Forelimb muscle (tissue), 1 donor: ENCODE measurements at places on chromosomes 6 and 20. TPM values are rescaled to one million over a fixed set of nuclear protein-coding genes. Genes with fewer than 3 reads are reported as not detected.

- no peak for DNase-seq
Observed at GRCh38 chr6:24910331-24910960, 25.3 kb downstream of the RIPOR2 start.

DNA sequence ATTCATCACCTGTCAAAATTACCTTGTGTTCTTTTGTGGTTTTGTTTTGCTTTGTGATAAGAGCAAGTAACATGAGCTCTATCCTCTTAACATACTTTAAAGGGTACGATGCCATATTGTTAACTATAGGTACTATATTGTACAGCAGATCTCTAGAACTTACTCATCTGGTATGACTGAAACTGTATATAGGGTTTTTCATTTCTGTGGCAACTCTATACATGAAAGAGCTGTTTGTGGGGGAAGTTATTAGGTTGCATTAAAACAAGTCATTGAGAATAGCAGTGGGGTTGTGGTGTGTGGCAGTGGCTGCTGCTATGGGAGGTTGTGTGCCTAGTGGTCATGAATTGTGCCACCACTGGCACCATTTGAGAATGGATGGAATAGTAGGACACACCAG lies 268.4 kb downstream of the KCNQ5 start:
- no peak for DNase-seq

DNA sequence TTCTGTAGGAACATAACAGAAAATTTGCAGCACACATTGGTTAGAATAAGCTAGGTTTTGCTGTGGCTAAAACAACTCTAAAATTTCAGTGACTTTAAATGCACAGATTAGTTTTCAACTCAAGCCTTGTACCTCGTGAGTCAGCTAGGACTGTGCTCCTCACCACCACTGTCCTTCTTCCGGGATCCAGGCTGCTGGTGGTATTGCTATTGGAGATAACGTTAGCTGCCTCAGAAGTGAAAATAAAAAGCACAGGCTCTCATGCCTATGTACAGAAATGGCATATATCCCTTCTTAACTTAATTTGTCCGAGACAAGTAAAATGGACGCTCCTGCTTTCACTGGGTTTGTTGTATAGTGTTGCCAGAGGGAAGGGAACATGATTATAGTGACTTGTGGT lies 931.1 kb upstream of the EYS start:
- no peak for DNase-seq

GRCh38 chr6:89941031-89941762 lies 46.9 kb downstream of the GJA10 start:
- no peak for DNase-seq

GRCh38 chr6:33313709-33314514 lies at the start of gene TAPBP:
TAPBP (minus strand) TSS chr6:33314078; CDS start chr6:33314041, 37 bp downstream.
- no peak for DNase-seq

- DNase-seq = no peak
Observed at GRCh38 chr20:32495217-32495565, 89.9 kb downstream of the NOL4L start.

DNA sequence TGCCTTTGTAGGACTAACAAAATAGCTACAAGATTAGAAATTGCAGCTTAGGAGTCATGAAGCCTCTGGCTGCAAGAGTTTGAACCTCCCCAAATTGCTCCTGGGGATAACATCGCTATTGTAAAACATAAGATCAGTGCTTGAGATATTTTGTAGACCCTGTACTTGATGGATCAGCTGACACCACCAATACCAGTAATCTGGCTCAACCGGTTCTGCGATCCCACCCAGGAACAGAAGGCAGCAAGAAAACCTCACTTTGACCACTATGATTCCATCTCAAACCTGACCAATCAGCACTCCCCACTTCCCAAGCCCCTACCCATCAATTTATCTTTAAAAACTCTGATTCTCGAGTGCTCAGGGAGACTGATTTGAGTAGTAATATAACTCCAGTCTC lies 265.7 kb upstream of the PRND start:
- no peak for DNase-seq

DNA sequence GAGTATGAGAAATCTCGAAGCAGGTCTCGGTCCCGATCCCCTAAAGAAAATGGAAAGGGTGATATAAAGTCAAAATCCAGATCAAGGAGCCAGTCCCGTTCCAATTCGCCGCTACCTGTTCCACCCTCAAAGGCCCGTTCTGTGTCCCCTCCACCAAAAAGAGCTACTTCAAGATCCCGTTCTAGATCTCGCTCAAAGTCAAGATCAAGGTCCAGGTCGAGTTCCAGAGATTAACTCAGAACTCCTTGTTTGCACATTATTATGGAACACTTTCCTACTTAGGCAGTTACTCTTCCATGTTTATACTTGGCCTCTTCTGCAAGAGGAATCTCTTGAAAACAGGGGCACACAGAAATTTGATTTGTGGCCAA lies 3.1 kb downstream of the SRSF6 start:
- DNase-seq = no peak

GRCh38 chr20:33370291-33370690 lies 31.0 kb downstream of the CDK5RAP1 start:
- DNase-seq = no peak

- no peak for DNase-seq
Observed at GRCh38 chr20:54043076-54043967, 27.1 kb downstream of the BCAS1 start.

GRCh38 chr20:34643928-34644327 lies 33.0 kb downstream of the PIGU start:
- DNase-seq = no peak

GRCh38 chr6:14925025-14925698 lies 320.7 kb upstream of the JARID2 start:
- DNase-seq = no peak

HLA-DQA2 gene
- polyA plus RNA-seq = 0.27 TPM

METTL24 gene
- polyA plus RNA-seq = 0.37 TPM

MYCT1 gene
- polyA plus RNA-seq = 18.0 TPM

KHDC1 gene
- polyA plus RNA-seq = 4.8 TPM

LAMA2 gene
- polyA plus RNA-seq = 151 TPM

OPN5 gene
- 0.15 TPM for polyA plus RNA-seq
